GM13976 (cell line): ENCODE measurements at places on chromosomes 3 and 15.

GRCh38 chr3:28244491-28244890 is 3.1 kb downstream of the CMC1 start:
- no peak for DNase-seq

DNA sequence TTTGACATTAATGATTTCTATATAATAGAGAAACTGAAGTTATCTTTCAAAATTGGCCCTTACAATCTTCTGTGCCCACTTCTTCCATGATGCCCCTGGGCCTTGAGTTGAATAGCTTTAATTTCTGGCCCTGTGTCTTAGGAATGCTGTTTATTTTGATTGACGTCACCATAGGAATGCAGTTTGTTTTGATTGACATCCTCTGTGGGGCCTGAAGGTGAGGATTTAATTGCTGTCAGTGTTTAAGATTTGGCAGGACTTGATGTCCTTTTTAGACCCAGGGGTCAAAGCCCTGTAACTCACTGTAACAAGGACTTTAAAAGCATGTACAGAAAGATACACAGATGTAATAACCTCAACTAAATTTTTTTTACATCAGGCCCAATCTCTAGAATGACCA is 83.3 kb downstream of the GLDN start:
- no peak for DNase-seq

- DNase-seq = no peak
Measured at GRCh38 chr15:69648212-69648611, 195.6 kb downstream of the RPLP1 start.

DNA sequence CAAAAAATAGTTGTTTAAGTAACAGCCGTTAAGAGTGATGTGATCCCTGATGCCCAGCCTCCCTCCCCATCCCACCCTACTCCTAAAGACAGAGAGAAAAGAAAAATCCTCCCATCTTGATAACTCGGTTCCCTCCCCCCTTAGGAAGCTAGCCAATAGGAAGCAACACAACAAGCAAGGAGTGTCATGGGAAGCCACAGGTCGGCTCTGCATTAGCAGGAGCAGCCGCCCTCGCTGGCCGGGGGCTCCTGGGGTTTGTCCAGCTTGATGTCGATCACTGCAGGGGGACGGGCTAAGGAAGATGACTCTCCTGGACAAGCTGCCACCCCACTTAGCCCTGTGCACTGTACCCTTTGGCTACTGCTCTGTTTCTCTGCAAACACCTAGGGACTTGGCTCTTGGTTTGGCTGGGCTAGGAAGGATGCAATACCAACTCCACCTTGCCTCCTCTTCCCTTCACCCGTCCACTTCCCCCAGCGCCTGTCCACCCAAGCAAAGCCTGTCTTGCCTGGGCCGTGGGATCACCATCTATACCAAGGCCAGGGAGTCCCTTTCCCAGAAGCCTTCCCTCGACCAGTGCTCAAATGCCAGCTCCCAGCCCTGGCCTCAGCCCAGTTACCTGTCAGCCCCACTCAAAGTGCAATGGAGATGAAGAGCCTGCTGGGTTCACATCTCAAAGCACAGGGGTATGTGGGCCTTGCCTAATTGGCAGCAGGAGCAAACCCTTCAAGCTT is 23.1 kb downstream of the SRPRB start:
- DNase-seq = no peak

DNA sequence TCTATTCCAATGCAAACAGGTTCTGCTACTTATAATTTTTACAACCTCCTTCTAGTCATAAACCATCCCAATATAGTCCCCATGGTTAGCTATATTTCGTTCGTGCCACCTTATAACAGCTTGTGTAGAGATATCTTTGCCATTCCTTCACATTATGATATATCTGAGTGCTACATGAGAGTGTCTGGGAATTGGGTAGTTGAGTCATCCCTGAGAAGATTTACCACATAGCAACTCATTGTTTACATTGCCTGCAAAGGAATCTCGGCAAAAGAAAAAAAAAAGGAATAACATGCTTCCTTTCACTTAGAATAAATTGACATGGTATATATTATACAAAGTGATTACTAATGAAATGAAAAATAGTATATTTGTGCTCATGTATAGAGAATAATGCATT is 86.0 kb upstream of the VGLL3 start:
- DNase-seq = no peak

DNA sequence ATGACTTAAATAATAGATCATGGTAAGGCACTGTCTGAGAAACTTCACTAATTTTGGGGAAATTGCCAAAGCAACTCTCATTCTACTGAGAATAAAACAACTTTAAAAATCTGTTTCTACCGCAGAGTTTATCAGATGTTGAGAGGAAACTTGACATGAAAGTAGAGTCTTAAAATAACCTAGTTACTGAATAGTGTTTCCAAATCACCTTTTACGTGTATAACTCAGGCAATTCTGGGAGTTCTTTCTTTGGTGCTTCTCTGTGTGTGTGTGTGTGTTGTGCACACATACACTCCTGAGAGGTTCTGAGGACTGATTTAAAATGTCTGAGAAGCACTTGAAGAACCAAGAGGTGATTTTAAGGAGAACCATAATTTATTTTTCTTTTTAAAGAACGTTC is 236.6 kb downstream of the SV2B start:
- no peak for DNase-seq

DNA sequence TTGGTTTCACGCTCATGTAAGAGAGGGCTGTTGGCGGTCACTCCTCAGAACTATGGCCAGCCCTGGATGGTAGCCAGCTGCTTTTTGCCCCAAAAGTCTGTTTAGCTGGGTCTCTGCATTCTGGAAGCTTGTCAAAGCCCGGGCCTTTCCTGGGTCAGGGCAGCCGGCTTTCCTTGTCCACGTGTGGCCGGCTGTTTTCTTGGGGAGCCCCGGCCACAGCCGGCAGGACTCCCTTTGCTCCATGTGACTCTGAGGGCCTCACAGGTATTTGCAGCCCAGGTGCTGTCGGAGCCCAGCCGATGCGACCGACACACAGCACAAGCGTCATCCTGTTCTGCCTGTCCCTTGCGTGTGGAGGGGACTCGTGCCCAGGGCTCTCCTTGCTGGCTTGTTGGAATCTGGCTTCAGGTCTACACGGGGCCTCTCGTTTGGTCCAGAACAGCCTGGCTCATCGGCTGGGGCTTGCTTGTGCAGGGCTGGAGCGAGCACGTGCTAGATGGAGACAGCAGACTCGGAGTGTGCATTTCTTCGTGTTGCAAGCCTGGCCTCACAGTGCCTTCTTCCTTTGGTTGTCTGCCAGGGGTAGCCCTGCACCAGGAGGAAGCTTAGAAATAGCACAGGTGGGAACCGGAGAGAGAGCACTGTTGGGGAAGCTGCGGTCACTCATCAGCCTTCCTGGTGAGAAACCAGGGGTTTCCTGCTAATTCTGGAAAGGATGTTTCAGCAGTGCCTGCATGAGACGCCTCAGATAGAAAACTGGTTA is 51.5 kb downstream of the PGPEP1L start:
- DNase-seq = no peak

- no peak for DNase-seq
Measured at GRCh38 chr3:169676925-169677537, 13.5 kb upstream of the MECOM start.

- no peak for DNase-seq
Measured at GRCh38 chr3:65578861-65579260, 459.9 kb downstream of the MAGI1 start.

DNA sequence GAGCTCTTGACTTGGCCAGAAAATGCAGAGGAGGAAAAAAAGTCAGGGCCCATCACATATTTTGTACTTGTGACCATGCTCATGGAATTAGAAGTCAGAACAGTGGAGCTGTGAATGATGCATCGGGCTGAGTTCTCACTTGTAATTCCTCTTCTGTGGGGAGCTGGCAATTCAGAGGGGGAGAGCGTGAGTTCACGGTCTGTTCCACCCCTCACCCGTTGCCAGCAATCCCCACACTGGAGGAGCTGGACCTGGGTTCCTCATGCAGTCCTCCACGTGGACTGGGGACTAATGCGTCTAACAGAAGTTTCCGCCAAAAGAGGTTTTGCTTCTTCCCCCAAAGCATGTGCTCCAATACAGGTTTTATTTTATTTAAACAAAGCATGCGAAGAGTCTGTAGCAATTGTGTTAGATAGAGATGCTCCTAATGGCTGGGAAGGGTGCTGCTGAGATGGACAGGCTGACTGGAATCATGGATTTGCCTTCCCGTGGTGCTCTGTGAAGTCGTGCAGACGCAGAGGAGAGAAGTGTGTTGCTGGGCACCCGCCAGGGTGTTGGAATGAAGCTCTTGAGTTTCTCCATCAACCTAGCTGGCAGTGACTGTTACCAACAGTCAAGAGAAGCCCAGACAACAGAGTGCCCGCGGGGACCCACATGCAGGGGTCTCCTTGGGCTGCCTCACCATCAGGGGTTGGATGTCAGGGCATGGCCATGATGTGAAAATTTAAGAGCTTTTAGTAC is 77.4 kb upstream of the PCSK6 start:
- DNase-seq = no peak

DNA sequence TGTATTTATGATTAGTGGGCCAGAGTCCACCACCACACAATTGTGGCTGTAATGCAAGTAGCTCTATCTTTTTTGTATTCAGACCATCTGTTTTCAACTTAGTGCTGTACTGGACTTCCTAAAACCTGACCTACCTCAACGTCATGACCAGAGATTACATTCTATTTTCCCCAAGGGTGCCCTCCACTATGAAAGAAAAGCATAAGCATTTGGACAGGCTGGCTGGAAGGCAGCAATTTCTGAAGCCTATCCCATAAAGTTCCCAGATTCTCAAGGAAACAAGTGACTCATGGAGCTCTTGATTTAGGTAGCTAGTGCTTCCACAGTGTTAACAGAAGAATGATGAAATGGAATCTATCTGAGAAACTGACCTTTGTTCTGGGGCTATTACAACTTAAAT is 75.8 kb downstream of the COL8A1 start:
- no peak for DNase-seq
